ENCODE measurements at places on chromosomes 5 and 9.

DNA sequence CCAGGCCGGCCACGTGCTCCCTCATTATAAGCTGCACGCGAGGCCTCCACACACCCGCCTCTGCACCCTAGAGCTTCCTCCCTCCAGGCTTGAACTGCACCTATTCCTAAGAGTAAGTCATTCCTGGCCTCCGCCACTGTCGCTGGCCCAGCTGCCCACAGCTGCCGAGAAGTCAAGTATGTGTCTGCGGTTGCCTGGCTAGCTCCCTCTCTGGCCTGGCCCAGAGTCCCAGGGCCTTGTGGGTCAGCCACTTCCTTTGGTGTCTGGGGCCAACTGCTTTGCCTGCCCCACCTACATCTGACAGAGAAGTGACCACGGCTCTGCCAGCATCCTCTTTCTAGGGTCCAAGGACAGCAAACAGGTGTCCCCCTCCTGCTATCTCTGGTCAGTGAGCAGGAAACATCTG lies 18.3 kb downstream of the ABO start:
- DNase-seq: no peak

- DNase-seq: no peak
Measured at GRCh38 chr9:107620236-107620635, 130.7 kb upstream of the KLF4 start.

DNA sequence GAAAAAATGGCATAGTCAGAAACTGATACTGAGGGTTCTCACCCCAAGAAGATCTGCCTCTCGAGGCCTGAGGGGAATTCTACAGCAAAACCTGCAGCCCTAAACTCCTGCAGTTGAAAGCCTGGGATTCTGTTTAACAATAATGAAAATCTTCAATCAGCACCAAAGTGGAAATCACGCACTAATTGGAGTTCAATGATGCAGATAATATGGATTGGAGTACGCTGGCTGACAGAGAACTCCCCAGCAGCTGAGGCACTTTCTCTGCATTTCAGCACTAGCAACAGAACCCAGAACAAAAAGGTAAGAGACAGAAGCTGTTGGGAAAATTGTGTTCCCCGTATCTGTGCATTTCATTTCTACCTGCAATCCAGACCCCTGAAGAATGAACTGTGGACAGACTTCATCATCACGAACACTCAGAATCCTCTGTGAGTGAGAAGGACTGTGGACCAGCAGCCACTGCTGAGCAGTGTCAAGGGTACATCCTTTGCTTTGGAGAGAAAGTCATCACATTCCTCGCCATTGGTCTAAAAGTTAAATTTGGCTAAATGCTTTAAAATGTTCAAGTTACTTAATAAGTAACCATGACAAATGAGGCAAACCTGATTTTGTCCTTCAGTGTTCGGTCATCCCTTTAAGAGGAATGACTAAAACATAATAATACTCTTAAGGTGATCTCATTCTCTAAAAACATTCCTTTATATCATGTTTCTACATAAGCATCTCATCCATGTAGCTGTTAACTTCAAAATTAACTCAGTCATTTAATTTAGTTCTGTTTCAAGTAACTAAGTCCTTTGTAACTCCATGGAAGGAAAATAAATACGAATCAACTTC lies 126.1 kb downstream of the GAS1 start:
- no peak for DNase-seq

- no peak for DNase-seq
Measured at GRCh38 chr9:108166519-108166918, 677.0 kb upstream of the KLF4 start.

GRCh38 chr5:84549054-84549453 lies 164.4 kb upstream of the EDIL3 start:
- DNase-seq: no peak

- DNase-seq: no peak
Measured at GRCh38 chr5:124644138-124644537, 102.3 kb downstream of the ZNF608 start.

- no peak for DNase-seq
Measured at GRCh38 chr9:28868228-28868990, 1295.1 kb upstream of the C9orf72 start.

DNA sequence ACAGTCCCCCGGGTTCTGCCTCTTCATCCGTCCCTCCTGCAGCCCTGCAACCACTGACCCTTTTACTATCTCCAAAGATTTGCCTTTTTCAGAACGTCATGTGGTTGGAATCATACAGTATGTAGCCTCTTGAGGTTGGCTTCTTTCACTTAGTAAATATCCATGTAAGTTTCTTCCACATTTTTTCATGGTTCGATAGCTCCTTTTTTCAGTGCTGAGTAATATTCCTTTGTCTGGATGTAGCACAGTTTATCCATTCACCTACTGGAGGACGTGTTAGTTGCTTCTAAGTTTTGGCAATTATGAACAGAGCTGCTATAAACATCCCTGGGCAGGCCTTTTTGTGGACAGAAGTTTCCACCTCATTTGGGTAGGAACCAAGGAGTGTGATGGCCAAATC lies 27.1 kb downstream of the PRRX2 start:
- DNase-seq: no peak

- no peak for DNase-seq
Measured at GRCh38 chr5:148558892-148559291, 95.4 kb downstream of the HTR4 start.

- DNase-seq: no peak
Measured at GRCh38 chr5:5711112-5711511, 288.6 kb downstream of the ICE1 start.

GRCh38 chr5:130111746-130112145 lies 207.5 kb downstream of the CHSY3 start:
- DNase-seq: no peak

DNA sequence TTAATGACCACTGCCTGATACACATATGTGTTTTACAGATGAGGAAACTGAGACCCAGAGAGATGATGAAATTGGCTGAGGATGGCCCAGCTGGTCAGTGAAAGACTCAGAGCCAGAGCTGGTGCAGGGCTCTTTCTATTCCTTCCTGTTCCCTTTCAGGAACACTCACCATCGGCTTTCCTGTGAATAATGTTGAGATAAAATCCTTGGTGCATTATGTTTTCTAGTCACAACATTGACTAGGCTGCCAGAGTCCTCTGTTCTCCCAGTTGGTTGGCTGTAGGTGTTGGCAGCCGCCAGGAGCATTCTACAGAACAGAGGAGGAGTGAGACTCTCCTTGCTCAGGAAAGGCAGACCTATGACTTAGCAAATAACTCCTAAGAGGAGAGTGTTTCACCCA lies 14.8 kb downstream of the TGFBI start:
- no peak for DNase-seq

DNA sequence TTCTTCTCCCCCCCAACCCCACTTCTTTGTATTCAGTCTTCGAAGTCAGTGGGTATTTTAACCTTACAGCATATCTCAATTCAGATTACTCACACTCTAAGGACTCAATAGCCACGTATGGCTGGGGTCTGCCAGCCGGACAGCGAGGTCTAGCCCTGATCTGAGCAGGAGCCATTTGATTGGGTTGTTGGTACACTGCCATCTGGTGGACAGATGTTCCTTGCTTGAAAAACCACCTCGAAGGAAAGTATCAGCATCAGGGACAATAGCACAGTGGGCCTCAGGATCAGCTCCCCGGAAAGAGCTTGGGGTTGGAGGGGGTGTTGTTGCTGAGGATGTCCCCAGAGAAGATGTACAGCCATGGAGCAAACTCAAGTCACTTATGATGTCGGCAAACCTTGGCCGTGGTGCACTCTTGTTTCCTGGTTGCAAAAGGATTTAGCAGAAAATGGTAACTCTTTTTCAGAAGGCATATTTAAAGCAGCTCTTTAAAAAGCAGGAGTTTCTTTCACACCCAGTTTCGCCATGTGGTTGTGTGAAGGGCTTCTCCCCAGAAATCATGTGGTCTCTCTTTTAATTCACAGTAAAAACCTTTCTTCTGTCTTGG lies 31.7 kb upstream of the KCNMB1 start:
- DNase-seq: no peak

GRCh38 chr9:124010303-124010664 lies 1.3 kb upstream of the LHX2 start:
- DNase-seq: no peak

DNA sequence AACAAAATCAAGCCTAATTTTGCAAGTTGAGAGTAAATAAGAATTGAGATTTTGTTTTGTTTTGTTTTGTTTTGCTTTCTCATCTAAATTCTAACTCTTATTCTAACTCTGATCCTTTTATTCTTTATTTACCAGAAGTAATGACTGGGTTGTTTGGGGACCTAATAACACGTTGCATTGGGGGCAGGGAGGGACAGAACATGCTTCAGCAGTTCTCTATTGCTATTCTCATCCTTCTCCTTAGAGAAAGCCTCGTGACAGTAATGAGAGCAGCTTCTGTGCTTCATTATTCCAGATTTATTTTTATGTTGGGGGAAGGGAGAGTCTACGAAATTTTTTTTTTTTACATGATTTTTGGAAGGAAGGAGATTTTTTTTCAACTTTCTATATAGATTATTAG lies 21.1 kb downstream of the CPEB4 start:
- no peak for DNase-seq

DNA sequence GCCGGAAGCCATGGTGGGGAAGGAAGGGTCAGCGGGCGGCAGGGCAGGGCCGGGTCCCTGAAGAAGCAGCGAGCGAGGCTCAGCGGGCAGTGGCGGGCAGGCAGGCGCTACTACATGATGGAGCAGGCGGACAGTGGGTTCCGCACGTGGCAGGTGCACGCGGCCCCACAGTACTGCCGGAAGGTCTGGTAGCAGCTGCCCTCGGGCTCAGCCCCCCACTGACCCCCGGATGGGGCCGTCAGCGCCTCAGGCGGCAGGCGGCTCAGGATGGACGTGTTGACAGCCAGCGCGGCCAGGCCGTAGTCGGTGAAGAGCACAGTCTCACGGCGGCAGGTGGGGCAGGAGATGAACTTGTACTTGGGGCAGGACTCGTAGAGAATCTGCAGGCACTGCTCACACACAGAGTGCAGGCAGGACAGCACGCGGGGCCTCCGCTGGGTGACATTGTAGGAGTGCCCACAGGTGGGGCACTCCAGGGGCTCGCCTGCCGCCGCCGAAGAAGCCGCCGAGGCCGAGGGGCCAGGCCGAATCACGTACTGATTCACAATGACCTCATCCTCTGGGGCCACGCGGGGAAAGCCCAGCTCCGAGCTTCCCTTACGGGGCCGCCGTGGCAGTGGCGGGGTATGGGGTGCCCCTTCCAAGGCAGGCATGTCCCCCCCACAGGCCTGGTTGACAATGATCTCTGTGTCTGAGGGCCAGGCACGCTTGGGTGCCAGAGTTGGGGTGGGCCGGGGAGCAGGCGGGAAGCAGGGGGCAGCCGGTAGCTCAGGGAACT lies 1.5 kb downstream of the RNF208 start:
- DNase-seq: no peak

GRCh38 chr5:138316355-138316754 lies 15.2 kb downstream of the CDC25C start:
- DNase-seq: no peak

DNA sequence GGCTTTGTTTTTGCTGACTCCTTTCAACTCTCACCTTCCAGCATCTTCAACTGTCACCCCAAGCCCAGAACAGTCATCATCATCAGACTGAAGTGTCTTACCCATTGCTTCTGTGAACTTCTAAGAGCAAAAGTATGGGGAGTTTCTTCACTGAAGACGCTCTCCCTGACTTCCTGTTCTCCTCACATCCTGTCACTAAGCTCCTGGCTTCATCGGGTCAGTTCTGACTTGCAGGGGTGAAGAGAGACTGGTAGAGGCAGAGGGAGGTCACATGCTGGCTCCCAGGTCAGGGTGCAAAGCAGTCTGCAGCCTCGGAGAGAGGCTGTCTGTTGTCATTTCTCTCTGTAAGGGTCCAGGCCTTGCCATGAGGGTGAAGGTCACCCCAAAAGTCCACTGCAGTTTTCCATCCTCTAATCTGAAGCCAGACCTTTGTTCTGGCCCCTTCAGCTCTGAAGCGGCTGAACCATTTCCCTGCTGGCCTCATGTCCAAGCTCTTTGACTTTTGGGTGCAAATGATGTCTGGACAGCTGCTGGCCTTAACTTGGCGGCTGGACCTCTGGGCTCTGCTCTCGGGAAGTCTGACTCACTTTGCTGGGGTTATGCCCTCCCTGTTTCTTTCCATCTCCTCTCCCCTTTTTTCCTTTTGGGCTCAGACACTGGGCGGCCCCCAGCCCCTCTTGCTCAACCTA lies 305.0 kb downstream of the RAB3C start:
- DNase-seq: no peak

- DNase-seq: no peak
Measured at GRCh38 chr9:86252870-86253269, 6.6 kb downstream of the C9orf153 start.

DNA sequence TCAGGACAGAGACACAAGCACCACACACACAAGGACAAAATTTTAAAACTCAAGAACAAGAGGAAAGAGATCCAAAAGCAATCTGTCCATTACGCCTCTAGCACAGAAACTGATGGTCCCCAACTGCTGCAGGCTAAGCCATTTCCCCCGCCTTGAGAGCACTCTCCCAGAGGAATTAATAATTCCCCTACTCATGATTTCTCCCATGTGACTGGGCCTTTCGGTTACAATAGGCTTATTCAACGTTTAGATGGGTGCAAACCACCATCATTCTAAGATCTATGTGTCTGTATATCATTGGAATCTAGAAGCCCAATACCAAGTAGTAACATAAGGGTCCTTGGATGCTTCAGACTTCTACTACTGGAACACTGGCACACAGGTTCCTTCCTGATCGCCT lies 18.8 kb downstream of the BRD8 start:
- DNase-seq: no peak

DNA sequence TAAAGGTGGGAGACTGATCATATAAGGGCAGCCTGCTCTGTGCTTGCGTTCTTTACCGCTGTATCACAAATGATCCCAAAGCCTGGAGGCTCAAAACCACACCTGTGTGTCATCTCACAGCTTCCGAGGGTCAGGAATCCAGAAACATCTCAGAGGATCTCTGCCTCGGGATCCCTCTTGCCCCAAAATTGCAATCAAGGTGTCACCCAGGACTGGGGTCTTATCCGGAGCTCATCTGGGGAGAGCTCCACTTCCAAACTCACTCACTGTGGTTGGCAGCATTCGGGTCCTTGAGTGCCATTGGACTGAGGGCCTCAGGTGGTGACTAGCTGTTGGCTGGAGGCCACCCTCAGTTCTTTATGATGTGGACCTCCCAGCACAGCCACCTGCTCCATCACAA lies 26.7 kb upstream of the FCN2 start:
- DNase-seq: no peak

DNA sequence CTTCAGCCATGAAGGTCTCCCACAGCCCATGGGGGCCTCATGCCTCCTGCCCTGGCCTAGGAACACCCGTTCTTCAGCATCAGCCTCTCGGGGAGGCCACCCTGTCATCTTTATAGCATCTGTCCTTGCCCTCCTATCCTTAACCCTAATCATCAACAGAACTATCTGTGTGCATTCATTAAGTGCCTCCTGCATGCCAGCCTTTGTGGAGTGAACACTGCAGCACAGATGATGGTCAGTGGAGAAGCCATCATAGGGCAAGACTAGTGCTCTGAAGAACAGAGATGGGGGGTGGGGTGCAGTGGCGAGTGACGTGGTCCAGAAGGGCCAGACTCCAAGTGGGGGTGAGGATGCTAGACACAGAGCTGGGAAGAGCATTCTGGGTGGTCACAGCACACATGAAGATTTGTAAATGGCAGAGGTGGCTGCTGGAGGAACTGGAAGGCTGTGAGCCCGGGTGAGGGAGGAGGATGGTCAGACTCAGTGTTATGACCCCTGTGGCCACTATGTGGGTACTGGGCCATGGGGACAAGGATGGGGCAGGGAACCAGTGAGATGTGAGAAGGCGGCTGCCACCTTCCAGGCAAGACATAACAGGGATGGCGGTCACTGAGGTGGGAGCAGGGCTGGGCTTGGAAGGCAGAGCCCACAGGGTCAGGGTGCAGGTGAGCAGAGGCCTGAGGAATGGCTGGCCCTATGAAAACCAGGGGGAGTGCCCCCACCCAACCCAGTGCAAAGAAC lies 3.6 kb upstream of the CARD19 start:
- DNase-seq: no peak

Data from activated naive CD4-positive, alpha-beta T cell (primary cell).